ENCODE measurements at places on chromosomes 11 and 22.

- DNase-seq: no peak
These were observed 197.5 kb downstream of the DBX1 start for GRCh38 chr11:19962801-19963175.

GRCh38 chr11:78935398-78936068 lies 360.9 kb upstream of the NARS2 start:
- no peak for DNase-seq

DNA sequence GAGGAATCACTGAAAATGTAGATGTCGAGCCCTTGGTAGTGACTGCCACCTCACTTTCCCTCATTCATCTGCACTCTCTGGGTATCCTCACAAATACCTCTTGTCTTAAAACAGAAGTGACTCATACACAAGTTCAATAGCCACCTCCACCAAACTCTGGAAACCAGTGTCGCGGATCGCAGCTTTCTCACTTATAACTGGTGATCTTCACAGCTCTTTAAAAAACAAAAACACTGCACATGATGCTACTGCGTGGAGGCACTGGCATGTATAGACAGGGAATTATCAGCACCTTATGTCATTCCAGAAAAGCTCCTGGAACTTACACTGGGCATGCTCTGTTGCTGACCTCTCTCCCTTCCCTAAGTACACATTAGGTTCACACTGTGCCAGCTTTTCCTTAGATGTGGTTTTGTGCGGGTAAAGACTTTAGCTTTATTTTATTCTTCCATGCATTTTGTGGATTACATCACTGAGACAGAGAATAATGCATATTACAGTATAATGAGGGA lies 425.5 kb upstream of the CADM1 start:
- no peak for DNase-seq

GRCh38 chr22:27283240-27283639 lies 518.3 kb downstream of the MN1 start:
- no peak for DNase-seq

DNA sequence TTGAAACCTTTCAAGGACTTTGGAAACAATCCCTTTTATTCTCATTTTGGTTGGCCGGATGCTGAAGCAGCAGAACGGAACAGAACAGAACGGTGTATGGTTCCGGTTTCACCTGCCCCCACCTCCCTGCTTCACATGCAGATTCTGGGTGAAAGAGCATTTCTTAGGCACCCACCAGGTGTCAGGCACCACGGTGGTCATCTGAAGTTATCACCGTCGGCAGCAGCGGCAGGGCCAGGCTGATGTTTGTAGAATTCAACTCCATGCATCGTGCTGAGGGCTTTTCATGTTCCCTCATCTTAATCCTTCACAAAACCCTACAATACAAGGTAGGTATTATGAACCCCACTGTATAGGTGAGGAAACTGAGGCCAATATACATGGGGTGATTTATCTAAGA lies 13.6 kb upstream of the PHF21B start:
- no peak for DNase-seq

- DNase-seq: no peak
These were observed 23.8 kb downstream of the CD82 start for GRCh38 chr11:44589301-44589700.

- no peak for DNase-seq
These were observed 385.6 kb downstream of the DCDC1 start for GRCh38 chr11:30983776-30984441.

DNA sequence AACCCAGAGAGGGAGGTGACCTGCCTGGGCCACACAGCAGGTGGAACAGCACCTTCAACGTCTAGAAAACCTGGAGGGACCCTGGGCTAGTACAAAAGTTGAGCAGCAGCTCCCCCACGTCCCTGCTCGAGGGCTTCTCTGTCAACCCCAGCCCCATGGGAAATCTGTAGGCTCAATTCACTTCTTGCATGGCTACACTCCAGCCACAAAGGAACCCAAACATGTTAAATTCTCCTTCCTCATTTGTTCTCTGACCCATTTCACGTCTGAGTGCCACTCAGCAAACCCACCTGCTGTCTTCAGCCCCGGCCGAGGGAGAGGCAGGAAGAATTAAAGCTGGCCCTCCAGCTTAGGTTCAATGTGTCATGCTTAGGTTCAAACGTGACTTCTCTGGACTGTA lies 418.5 kb downstream of the MIAT start:
- no peak for DNase-seq

- no peak for DNase-seq
These were observed 29.6 kb upstream of the FJX1 start for GRCh38 chr11:35588627-35589026.

- DNase-seq: no peak
These were observed 58.4 kb downstream of the GALNT18 start for GRCh38 chr11:11563200-11563975.

DNA sequence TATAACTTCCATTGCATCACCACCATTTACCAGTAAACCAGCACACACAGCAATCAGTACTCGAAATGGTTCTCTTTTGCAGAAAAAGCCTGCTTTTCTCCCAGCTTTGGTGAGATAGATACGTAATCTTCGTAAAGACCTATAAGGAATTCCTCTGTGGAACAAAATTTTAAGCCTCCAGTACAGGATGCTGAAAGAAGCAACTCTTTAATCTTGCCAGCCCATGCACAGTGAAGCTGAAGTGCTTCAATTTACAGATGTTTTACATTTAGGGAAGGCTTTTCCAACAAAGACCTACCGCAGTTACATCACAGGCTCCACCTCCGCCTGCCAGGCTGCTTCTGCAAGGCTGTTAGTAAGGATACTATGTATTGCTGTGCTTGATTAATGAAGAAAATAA lies 1.9 kb downstream of the ELMOD1 start:
- DNase-seq: no peak

DNA sequence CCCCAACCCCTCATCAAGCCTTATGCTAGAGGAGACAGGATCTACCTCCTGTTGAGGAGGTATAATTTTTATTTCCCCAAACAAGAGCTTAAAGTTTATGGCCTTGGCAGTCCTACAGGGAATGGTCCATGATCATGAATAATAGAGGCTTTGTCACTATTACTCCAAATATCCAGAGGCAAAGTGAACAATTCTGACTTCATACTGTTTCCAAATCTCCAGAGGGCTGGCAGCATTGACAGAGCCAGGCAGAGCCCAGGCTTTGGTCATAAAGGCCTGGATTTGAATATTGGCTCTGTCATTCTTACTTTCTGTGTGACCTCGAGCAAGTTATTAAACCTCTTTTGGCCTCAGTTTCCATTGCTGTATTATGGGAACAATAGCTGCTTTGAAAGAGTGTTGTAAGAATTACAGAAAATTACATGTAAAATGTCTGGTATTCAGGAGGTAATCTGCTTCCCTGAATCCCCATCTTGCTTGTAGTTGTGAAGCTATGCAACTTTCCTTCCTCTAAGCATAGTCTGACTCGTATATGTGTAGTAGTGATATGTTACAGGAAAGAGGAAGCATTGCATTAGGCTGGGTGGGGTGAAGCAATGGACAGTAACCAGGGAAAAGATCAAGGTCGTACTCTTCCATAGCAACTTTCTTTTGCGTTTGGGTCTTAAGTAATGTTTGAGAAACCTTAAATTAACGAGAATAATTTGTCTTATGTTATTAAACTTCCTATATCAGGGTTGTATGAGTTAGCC lies 88.8 kb downstream of the CD44 start:
- no peak for DNase-seq

DNA sequence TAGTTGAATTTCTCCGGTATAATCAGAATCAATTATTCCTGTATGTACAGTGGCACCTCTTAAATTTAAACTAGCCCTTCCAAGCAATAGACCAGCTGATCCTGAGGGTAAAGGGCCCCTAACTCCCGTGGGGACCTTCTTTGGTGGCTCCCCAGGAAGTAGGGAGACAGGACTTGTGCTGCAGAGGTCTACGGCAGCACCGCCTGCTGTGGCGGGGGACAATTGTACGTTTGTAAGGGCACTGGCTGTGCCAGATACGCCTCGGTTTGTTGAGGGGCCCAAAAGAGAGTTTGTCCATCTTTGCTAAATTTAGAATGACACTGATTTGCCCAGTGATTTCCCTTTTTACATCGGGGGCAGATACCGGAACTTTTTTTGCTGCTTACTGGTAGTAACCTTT lies 5.9 kb upstream of the DNAJB13 start:
- no peak for DNase-seq

DNA sequence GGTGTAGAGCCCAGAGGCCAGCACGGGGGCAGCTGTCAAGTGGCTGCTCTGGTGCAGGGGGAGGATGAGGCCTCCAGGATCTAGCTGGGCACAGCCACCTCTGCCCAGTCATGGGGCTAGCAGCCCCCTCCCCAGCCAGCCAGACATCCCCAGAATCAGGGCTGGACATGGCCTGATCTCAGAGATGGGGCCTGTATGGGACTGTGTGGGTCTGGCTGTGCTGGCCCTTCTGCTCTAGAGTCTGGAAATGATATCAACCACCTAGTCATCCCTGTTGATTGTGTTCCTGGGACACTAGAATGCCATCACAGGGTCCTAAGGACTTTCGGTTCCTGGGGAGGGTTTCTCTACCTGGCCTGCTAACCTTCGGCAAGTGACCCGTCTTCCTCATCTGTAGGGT lies 2.8 kb downstream of the FLRT1 start:
- no peak for DNase-seq

DNA sequence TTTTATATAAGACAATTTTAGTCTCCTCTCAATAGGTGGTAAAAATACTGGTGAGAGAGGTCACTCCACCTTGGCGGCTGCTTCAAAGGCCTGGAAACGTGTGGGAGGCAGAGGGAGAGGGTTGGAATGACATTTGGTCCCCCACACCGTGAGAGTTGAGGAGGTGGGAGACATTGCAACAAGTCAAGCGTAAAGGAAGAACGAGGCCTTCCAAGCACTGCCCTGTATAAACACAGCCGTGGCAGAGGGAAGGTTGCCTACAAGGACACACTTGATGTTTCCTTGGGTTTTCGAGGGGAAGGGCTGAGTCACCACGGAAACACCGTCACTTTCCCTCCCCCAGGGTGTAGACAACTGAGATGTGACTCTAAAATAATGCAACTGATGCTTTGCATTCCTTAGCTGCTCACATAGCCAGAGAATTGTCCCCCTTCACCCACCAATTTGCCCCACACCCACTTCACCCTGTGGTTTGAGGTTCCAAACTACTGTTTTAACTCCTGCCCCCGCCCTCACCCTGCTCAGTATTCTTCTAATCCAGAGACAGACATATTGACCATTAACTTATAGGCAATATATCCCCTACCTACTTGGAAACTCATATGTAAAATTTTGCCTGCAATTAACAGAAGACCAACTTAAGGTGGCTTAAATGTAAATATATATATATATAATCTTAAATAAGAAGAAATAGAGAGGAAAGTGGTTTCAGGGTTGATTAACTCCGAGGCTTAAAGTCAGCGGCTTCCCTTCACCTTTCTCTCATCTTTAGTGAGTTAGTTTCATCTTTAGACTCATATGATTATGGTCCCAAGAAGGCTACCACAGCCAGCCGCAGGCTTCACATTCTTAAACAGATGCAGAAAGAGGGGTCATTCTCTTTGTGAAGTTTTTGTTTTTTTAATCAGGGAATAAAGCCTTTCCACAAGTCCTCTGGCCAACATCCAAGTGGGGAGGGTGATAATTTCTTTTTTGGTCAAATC lies 54.1 kb upstream of the BDNF start:
- DNase-seq: no peak

All from stimulated activated CD4-positive, alpha-beta T cell treated with anti-CD3 and anti-CD28 coated beads, Interleukin-12 subunit alpha, Interleukin-12 subunit beta, amount 100 ng/mL, for 4 hours (primary cell).